ENCODE measurements at places on chromosomes 1 and 21.

GRCh38 chr1:114466334-114467014, 44.5 kb downstream of the TRIM33 start:
- DNase-seq = no peak

DNA sequence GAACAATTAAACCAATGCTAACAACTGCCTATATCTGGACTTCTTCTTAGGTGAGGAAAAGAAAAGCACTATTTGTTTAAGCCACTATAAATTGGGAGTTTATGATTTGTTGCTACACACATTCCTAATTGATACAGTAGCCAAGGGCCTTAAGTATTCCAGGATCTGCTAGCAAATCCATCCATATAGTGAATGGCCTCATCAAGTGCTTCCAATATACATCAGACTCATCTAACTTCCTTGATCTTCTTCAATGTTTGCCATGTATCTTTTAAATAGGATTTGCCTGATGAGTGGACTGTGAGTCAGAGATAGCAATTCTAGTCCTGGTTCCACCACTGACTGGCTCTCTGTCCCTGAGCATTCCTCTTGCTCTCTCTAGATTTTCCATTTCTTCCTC, 430.2 kb downstream of the OMA1 start:
- DNase-seq = no peak

DNA sequence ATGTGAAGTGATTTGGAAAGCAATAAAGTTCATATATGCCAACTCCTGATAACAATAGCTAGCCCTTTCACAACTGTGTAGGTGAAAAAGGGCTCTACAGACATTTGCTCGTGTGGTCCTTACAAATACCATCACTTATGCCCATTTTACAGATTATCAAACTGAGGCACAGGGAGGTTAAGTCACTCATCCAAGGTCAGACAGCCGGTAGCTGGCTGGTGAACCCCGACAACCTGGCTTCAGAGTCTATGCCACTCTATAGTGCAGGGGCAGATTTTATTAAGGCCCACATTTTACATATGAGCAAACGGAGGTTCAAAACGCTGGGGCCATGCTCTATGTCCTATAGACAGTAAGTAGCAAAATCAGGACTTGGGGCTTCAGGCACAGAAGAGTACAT, 280.5 kb downstream of the RRAGC start:
- DNase-seq = no peak

DNA sequence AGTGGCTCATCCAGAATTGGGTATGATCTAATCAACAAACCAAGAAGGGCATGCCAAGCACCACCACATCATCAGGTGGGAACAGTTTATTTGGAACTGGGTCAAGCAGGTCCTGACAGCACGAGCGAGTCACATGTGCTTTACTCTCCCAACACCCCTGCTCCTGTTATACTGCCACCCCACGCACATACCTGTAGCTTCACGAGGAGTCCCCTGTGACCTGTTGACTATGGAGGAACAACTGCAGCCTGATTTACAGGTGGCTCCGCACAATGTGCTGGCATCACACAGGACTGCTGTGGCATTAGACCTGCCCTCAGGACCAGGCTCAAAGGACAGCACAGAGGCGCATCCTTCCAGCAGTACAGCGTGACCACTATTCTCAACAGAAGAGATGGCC, 70.8 kb upstream of the LRRN2 start:
- no peak for DNase-seq

DNA sequence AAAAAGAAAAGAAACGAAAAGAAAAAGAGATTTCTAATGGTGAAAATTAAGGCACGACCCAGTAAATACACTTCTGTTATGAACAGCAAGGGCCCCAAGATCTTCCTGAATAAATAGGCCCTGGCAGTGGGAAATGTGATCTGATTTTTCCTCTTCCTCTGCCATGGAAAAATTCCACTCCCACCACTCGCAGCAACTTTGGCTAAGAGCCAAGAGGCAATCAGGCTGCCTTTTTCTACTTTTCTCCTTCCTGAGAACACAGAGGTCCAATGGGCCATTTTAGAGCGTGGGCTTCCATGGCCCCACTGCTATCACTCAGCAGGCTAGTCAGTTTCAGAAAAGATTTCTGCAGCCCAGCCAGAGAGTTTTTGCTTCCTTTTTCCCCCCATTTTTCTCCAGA, 33.7 kb upstream of the AK4 start:
- peak; percentile 81 for DNase-seq

DNA sequence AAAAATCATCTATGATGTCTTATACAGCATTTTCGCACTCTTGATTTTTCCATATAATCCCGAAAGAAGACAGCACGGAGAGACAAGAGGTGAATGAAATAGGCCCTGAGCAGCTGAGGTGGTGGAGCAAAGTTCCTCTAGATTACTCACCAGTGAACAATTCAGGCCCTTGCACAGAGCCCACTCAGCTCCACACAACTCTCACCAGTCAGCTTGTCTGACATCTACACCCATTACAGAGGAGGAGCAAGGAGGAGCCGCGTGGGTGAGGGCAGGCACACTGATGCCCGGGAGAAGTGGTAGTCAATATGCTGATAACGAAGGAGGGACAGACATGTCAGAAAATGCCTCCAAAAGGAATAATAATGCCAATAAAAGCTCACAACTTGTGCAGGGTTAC, 59.9 kb downstream of the DNM3 start:
- no peak for DNase-seq

DNA sequence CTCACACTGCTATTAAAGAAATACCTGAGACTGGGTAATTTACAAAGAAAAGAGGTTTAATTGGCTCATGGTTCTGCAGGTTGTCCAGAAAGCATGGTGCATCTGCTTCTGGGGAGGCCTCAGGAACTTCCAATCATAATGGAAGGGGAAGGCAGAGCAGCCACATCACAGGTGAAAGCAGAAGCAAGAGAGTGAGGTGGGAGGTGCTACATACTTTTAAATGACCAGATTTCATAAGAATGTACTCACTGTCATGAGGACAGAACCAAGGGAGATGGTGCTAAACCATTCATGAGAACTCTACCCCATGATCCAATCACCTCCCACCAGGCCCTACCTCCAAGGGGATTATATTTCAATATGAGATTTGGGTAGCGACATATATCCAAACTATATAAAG, 55.7 kb downstream of the MRPL39 start:
- no peak for DNase-seq

DNA sequence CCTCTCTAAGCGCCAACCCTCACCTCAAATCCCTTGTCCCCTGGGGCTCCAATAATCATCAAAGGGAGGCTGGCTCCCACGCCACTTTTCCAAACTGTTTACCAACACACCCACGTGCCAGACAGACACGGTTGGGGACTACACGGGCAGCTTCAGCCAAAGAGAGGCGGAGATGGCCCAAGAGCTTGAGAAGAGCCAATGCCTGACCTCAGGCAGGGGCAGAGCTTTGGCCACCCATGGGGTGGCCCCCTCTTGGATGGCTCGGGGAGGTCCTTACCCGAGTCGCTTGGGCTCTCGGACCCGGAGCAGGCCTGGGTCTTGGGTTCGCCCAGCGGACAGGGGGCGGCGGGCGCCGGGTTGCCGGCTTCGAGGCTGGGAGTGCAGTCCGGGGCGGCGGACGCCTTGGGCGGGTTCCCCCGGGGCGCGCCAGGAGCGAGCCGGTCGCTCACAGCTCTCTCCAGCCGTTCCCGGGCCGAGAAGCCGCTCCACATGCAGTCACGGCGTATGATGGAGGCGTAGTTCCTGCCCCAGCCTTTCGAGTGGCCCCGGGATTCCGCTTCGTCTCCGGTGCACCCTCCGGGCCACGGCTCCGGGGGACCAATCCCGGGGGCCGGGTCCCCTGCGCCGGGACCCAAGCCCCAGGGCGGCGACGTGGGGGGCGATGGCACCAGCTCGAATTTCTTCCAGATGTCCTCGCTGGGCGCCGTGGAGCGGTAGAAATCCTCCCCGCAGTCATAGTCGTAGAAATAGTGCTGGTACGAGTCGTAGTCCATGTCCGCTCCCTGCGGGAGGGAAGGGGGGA, 854 bp downstream of the MYCL start:
- no peak for DNase-seq

Measured in muscle of arm (tissue), 14 donors.